Epithelial cell of proximal tubule (primary cell): ENCODE measurements at places on chromosomes 12 and 14. TPM values are rescaled to one million over a fixed set of nuclear protein-coding genes. Genes with fewer than 3 reads are reported as not detected.

OR10P1 gene
- total RNA-seq, result not detected in 2 replicates

OLR1 gene
- not detected in 2 replicates for total RNA-seq

- DNase-seq, result no peak
Measured at GRCh38 chr12:133236144-133236543, 467 bp upstream of the ANHX start.

ACOT4 gene
- 5.6 and 7.0 TPM in 2 replicates for total RNA-seq

CD69 gene
- total RNA-seq, result 0.12 and 1.4 TPM in 2 replicates

GRCh38 chr12:91810531-91811451, 334.9 kb downstream of the BTG1 start:
- DNase-seq, result no peak

GRCh38 chr12:82225871-82226270, 132.3 kb downstream of the CCDC59 start:
- DNase-seq, result no peak
